NCI-H345 (cell line): ENCODE measurements at places on chromosomes 12 and 14.
A peak's percentile ranks its signal among the peaks of the same experiment; 100 is the strongest.

DNA sequence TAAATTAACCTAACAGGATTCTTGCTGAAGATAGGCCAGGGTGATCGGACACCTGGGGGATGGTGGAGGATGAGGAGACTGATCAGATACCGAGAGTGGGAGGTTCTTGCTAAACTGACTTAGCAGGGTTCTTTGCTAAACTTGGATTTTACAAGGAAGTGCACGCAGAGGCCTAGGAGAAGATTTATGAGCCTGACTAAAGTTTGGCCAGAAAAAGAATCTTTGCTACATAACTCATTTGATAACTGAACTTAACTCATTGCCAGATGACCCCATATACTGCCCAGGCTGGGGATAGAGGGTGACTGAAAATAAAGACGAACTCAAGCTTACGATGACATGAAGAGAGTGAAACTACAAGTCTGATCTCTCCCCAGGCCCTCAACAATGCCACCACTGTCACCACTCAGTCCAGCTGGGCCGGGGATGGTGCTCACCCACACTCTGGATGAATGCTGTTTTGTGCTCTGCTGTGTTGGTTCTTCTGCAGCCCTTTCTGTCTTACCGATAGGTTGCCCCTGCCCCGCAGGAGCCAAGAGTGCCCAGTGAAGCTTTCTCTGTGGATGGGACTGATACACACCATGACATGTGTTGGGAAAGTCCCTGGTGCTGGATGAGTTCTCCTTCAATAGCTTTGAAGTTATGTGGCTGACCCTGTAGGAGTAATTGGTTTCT, 29.0 kb downstream of the PPFIBP1 start:
- DNase-seq: no peak

GRCh38 chr14:92670643-92671366, 77.6 kb downstream of the LGMN start:
- DNase-seq: no peak

DNA sequence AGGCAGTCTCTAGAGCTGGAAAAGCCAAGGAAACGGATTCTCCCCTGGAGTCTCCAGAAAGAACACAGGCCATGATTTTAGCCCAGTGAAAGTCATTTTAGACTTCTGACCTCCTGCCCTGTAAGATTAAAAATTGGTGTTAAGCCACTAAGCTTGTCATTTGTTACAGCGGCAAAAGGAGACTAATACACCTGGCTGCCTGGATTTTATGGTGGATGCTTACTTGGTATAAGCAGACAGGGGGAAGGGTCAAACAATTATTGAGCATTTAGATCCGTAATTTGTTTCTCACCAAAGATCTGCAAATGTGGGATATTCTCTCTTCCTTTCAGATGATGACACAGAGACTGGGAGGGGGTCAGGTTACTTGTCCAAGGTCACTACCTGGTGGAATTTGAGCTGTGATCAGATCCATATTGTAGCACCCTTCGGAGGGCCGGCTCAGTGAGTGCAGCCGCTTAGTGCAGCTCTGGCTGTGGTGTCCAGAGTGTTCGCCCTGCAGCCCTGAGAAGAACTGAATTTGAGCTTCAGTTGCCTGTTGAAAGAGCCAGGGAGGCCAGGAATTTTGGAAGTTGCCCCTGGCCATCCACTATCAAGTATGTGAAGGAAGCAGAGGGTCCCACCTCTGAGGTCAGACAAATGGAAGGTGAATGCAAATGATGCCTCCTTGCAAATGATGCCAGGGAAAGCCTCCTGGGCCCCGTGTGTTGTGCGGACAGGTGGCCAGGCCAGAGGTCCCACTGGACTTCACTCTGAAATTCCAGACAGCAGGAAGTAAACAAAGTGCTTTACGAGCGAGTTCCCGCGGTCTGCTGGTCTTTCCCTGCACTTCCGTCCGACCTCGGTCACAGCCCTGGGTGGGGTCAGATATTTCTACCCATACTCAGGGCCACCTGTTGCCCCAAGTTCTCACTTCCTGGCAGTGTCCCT, 15.1 kb downstream of the GLRX5 start:
- DNase-seq: no peak

DNA sequence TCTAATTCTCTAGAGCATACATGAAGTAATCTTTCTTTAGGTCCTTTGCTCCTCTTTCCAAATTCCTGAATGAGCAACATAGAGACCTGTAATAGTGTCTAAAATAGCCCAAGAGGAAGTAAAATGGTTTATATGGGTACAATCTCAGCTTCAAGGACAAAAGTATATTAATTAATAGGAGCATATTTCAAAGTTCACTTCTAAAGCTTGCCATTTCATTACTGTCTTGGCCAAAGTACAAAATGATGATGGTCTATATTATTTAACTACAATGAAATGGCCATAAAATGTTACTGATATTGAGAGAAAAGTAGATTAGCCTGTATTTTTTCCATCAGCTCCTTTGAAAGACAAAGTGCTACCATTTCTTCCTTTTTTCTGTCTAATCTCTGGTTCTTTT, 410.4 kb upstream of the NOVA1 start:
- DNase-seq: no peak

GRCh38 chr12:64284256-64284655, 62.2 kb upstream of the KICS2 start:
- DNase-seq: no peak

DNA sequence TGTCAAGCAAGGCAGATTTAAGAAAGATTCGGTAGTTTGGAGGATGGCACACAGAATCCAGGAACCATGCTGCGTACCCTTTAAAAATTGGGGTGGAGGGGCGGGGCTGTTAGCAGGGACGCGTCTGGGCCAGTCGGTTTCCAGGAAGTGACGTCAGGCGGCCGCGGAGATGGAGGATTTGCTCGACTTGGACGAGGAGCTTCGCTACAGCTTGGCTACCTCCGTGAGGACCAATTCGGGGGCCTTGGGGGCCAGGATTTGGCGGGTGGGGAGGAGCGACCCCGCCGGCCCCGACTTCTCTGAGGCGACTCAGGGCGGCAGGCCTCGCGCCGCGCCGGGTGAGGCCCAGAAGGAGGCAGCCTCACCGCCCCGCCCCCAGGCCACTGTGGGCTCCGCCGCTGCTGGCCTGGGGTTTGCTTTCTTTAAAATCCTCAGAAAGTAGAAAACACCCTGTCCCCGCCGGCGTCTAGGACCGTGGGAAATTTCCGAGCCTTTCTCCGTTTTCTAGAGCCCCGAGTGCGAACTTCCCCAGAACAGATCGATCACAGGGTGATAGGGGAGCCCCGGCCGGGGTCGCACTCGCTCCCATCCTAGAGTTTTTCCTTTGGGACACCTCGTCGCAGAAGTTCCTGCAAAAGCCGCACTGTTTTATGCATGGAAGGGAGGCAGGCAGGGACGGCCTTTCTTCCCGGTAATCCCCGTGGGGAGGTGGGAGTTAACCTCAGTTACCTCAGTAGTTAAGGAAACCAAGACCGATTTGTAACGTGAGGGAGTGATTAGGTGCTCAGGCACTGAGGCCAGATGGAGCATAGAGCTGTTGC, at the start of gene IFT43:
IFT43 (plus strand) TSS at position 146 of the 821 bp plus-strand sequence; CDS start at position 170, 24 bp downstream.
- peak; percentile 83 for DNase-seq

GRCh38 chr14:85788470-85789233, 258.7 kb downstream of the FLRT2 start:
- no peak for DNase-seq

GRCh38 chr12:112710414-112710813, 81.1 kb upstream of the RPH3A start:
- DNase-seq: peak; percentile 1

GRCh38 chr12:119576915-119577314, 16.7 kb upstream of the TMEM233 start:
- no peak for DNase-seq

GRCh38 chr12:125503128-125503527, 437.9 kb downstream of the AACS start:
- no peak for DNase-seq

- DNase-seq: no peak
Observed at GRCh38 chr12:112170376-112170775, 45.0 kb downstream of the TRAFD1 start.

GRCh38 chr14:86363047-86363446, 833.1 kb downstream of the FLRT2 start:
- DNase-seq: no peak

GRCh38 chr14:63986789-63987533, 134.2 kb downstream of the SYNE2 start:
- DNase-seq: no peak

DNA sequence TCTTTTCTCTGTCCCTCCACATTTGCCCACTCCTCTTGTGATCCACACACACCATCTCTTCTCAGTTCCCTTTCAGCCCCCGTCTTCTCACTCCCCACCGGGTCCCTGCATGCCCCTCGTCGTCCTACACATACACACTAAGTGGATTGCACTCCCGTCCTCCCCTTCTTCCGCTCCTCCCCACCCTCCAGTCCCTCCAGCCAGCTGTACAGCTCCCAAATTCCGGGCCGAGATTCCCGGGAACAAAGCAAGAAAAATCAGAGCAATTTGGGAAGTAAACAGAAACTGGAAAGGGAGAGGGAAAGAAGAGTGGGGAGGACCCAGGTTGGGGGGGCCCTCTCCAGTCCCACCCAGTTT, 282 bp upstream of the IGFBP6 start:
- peak; percentile 9 for DNase-seq

DNA sequence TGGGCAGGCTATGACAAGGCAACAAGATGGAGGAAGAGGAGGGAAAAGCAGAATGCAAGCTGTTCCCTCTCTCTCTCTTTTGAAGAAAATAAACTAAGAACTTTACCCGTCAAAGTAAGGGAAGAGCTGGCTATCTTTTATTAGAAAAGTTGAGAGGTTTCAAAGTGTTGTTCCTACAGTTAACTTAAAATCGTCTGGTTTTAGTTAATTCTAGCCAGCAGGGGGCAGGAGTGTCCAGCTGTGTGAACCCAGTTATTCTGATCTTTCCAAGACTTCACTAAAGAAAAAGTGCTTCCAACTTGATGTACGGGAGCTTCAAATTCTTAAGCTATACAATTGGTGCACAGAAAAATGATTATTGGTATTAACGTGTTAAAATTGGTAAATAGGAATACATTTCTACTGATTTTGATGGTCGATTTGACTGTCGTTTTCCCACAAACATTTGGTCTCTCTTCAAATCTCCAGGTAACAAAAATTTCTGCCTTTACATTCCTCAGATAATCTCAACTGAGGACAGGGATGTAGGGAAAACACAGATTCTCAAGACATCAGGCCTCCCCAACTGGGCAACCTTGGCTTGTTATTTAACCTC, 28.4 kb upstream of the MON2 start:
- DNase-seq: peak; percentile 56

GRCh38 chr12:122878780-122879612, 16.9 kb downstream of the VPS37B start:
- no peak for DNase-seq

GRCh38 chr12:57609101-57609780, 2.0 kb upstream of the ARHGEF25 start:
- no peak for DNase-seq

- DNase-seq: no peak
Observed at GRCh38 chr12:57603815-57604453, 690 bp upstream of the DTX3 start.

DNA sequence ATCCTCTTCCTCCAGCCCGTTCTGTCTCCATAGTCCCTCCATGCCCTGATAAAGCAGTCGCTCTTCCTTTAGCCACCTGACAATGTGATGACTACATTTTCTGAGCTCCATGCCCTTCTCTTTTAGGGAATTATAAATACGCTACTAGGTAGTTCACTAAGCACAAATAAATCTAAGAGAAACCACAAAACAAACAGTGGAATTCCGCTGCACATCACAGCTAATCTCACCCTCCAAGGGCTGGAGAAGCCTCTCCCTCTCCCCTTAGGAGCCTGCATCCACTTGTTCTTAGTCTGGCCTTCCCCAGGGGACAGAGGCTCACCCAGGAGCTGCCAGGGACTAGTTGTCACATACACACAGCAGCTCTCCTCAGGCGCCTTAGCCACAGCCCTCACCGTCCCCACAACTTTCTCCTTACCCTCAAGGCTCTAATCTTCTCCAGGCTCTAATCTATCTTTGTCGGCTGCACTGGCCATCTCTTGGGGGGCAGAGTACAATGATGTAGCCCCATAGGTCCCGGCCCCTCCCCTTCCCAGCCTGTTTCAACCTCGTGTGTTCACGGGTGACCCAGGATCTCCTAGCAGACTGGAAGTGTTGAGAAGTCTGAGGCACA, 55.9 kb upstream of the GPR68 start:
- no peak for DNase-seq

DNA sequence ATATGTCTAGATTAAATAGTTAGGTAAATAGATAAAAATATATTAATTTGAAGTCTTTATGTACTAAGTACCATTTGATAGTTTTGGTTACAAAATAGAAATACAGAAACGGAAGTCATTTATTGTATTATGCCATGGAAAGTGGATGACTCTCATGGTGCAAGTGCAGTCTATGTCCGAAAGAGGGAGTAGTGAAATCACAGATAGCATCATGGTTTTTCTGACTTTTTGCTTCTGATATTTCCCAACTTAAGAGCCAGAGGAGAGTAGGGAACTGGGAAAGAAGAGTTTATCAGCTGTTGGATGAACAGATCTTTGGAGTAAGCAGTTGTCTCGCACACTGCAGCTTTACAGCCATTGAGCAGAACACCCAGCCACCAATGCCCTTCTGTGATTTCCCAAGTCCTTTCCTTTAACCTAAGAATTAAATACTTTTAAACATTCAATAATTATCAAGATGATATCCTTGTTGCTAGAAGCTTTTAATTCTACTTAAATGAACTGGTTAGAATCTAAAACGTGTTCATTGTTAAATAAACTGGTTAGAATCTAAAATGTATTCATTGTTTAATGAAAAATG, 18.4 kb upstream of the SRGAP1 start:
- no peak for DNase-seq

GRCh38 chr14:39446131-39446744, 14.0 kb upstream of the FBXO33 start:
- no peak for DNase-seq

GRCh38 chr14:99891900-99892299, 98.7 kb downstream of the EML1 start:
- no peak for DNase-seq

- peak; percentile 95 for DNase-seq
Observed at GRCh38 chr14:105193916-105194782, 13.0 kb upstream of the NUDT14 start.

GRCh38 chr14:54758041-54758440, 144.6 kb downstream of the GCH1 start:
- no peak for DNase-seq

GRCh38 chr12:92403210-92404175, 257.8 kb upstream of the BTG1 start:
- no peak for DNase-seq

DNA sequence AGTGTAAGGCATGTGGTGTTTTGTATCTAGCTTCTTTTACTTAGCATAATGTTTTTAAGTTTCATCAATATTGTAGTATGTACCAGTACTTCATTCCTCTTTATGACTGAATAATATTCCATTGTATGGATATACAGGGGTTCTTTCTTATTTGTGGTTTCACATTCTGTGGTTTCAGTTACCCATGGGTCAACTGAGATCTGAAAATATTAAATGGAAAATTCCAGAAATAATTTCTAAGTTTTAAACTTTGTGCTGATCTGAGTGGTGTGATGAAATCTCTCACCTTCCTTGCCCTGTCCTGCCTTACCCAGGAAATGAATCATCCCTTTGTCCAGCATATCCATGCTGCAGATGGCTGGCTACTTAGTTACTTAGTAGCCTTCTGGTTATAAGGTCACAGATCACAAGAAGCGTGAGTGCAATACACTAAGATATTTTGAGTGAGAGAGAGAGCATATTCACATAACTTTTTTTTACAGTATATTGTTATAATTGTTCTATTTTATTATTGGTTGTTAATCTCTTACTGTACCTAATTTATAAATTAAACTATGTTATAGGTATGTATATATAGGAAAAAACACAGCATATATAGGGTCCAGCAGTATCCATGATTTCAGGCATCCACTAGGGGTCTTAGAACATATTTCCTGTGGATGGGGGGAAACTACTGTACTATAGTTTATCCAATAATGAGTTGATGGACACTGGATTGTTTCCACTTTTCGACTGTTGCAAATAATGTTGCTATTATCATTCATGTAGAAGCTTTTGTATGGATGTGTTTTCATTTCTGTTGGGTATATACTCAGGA, 59.6 kb upstream of the LRTM2 start:
- DNase-seq: no peak
